ENCODE measurements at places on chromosomes 4 and X.

DNA sequence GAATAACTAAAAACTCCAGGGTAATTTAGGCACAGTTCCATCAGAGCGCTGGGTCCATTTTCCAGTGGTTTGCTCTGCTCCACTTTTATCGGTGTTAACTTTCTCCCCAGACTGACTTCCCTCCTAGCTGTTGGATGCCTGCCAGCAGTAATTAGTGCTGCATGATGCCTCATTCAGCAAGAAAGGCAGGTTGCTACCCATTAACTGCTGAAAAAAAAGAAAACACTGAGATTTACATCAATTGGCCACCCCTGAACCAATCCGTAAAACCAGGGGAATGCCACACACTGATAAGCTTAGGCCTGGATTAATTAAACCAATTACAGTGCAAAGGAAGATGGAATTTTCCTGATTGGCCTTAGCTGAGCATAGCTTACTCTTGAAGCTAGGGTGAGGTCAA lies 182.4 kb upstream of the CXXC4 start:
- DNase-seq = no peak

GRCh38 chr4:100981447-100982204 lies 365.7 kb downstream of the PPP3CA start:
- DNase-seq = no peak

- DNase-seq = no peak
These were observed 66.1 kb downstream of the CDS1 start for GRCh38 chr4:84648863-84649647.

- DNase-seq = no peak
These were observed 125.5 kb downstream of the ATG4A start for GRCh38 chrX:108216919-108217571.

DNA sequence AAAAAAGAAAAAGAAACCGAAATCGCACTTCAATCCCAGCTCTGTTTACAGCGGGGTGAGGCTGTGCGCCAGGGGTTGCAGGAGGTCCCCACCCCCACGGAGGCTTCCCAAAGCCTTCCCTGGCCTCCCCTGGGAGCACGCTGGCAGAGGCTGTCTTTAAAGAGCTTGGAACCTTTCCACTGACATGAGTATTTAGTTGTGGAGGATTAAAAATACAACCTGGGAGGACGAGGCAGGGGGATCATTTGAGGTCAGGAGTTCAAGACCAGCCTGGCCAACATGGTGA lies 69.1 kb downstream of the PPP2R2C start:
- no peak for DNase-seq

DNA sequence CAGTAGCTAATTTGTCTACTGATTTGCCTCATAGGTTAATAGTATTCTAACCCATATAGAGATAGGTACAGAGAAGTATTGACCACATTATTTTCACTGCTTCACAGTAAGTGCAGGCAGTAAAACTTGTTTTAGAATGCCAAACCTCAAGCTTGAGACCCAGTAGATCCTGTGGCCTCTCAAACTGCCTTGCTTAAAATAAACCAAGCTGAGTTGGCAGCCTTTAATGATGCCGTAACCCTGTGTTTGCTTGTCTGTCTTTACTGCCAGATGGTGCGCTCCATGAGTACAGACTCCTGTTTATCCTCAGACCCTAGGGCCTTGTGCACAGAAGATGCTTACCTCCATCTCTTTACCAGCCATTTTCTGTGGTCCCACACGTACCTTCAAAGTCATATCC lies 50.8 kb downstream of the ANXA3 start:
- DNase-seq = no peak

DNA sequence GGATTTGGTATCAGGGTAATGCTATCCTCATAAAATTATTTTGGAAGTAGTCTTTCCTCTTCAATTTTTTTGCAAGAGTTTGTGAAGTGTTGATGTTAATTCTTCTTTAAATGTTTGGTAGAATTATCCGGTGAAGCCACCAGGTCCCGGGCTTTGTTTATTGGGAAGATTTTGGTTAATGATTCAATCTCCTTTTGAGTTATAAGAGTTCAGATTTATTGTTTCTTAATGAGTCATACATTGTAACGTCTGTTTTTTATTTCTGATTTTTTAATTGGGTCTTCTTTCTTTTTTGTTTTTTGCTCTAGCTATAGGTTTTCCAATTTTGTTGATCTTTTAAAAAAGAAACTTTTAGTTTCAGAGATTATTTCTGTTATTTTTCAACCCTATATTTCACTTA lies 412.3 kb downstream of the PDGFC start:
- DNase-seq = no peak

DNA sequence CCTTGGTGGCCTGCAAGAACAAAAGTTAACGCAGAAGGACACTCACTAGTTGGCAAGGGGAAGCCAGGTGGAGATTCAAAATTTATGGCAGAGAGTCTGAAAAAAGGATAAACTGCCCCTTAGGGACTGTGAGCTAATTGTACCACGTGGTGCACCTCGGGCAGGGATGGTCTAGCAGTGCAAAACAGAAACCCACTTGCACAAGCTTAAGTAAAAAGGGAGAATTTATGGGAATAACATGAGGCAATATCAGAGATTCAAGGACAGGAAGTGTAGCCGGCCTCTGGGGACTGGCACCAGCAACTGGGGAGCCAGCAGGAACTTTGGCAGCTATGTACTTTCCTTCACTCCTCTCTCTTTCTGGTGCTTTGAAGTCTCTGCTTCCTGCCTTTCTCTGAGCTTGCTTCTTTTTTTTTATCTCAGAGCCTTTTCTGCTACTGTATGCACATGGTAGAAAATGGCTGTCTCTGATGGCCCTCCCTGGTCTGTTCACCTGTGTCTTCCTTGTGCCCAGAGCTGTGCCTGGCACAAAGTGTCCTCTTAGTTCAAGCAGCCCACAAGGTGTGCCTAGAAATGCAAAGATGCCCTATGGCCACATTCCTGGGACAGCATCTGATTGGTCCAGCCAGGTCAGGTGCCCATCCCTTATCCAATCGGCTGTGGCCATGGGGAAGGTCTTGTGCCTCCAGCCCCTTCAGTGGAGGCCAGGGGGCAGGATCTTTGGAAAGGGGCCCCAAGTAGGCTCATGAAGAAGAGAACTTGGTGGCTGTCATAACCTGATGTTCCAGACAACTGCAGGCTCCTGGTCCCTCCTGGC lies 114.8 kb upstream of the ATP6AP2 start:
- no peak for DNase-seq

DNA sequence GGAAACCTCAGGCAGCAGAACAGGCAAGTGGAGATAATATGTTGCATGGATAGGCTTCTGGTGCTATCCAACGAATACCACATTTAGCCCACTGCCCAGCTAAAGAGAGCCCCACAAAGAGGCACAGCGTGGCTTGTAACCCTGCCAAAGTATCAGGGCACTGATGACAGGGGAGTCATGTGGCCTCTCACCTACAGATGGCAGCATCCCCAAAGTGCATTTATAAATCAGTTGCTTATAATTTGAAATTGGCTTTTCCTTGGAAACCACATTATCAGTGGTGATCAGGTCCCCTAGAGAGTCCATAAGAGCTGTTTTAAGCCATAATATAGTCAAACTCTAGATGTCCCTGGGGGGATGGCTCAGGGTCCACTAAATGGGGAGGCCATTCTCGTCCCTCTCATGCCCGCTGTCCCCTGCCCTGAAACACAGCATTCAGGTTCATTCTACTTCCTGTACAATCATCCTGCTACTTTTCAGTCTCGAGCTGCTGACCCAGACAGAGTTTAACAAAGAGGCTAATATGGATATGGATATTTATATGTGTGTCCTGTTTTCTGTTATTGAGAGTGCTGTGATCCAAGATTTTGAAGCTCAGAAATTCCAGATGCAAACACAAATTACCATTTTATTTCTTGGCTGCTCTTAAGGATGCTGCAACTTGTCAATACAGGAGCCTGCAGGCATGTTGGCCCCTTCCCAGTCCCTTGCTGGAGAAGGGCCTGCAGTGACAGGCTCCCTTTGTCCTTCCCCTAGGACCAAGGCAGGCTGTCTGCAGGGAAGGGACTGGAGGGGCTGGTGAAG lies 28.5 kb downstream of the SRPX start:
- no peak for DNase-seq

DNA sequence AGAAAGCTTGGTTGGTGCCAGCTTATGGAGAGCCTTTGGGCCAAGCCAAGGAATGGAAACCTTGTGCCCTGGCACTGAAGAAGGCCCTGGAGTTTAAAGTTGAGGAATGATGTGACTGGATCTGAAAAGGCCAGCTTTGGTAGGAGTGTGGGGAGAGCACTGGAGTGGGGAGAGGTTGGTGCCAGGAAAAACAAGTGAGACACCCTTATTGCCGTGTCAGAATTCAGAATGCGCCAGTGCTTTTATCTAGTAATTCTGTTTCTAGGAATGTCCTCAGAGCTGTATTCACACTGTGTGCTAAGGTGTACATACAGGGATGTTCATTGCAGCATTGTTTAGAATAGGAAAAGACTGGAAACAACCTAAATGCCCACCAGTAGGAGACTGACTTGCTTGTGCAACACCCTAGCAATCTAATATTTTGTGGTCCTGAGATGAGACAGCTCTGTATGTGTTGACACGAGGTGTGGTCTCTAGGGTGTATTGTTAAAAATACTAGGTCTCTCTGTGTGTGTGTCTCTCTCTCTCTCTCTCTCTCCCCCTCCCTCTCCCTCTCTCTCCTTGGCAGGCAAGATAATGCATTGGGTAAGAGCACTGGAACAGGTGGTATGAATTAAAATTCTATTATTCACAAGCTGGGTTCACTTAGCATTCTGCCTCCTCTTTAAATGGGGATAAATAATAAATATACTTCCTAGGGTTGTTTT lies 107.8 kb downstream of the GATB start:
- DNase-seq = no peak

- DNase-seq = no peak
These were observed 129.4 kb downstream of the THOC2 start for GRCh38 chrX:123603491-123603890.

DNA sequence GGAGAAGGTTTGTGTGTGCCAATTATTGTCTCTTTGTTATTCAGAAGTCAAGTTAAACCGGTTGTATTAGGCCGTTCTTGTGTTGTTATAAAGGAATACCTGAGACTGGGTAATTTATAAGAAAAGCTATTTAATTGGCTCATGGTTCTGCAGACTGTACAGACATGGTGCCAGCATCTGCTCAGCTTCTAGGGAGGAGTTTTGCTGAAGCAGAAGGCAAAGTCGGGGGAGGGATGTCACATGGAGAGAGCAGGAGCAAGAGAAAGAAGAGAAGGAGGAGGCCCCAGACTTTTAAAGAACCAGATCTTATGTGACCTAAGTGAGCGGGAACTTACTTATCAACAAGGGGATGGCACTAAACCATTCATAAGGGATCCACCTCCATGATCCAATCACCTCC lies 349.3 kb upstream of the PCDH18 start:
- DNase-seq = no peak

DNA sequence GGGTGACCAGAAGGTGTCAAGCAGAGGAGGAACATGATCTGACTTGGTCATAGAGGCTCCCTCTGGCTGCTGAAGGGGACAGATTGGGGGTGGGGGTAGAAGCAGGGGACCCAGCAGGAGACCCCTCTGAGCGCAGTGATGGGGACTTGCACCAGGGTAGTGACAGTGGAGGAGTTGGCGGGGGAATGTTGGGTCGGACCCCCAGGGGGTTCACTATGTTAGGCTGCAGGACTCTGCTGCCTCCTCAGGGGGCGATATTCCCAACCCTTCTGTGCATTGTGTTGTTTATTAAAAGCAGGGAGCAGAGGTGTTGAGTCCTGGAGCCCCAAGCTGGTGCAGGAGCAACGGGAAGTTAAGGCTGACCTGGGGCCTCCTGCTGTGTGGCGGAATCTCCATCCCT lies 8.8 kb downstream of the WDR13 start:
- no peak for DNase-seq
